Activated CD4-positive, alpha-beta T cell treated with anti-CD3 and anti-CD28 coated beads for 24 hours (primary cell): ENCODE measurements at places on chromosomes 11 and 22.

GRCh38 chr11:111469200-111469599 is 43.0 kb downstream of the BTG4 start:
- DNase-seq = no peak

GRCh38 chr11:84901991-84902390 is 725.2 kb downstream of the DLG2 start:
- DNase-seq = no peak

DNA sequence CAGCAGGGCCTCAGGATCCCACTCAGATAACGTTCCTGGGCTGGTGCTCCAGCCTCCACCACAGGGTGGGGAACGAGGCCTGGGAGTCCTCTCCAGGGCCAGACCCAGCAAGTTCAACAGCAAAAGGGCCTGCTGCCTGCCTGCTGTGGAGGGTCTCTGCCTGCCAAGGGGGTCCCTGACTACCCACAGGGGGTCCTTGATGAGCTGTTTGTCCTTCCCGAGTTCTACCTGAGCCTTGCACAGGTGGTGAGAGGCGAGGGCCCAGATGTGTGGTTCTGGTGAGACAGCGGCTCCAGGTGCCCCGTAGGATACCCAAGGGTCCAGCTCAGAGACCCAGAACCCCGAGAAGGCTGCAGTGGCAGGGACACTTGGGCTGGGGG is 4.4 kb downstream of the DUSP8 start:
- no peak for DNase-seq

DNA sequence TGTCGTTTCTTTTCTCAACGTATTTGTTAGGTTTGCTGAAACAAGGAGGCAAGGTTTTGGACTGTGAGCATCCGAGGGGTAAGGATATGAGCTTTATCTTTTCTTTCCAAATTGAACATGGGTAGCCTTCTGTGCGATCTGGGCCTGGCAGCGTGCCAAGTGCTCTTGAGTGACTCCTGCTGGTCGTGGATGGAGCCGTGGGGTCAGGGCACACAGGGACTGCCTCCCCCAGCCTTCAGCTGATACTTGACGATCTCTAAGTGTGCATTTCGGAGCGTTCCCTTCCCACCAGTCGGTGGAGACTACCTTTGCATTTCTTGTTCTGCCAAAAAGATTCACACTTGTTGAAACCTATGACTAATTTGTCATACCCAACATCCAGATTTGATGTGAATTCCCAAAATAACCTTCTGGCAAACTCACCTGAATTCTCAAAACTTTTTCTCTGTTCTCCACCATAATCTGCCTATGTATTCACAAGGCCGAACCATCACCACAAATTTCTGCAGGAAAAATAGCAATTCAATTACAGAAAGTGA is 40.1 kb upstream of the CLMP start:
- peak; percentile 16 for DNase-seq

DNA sequence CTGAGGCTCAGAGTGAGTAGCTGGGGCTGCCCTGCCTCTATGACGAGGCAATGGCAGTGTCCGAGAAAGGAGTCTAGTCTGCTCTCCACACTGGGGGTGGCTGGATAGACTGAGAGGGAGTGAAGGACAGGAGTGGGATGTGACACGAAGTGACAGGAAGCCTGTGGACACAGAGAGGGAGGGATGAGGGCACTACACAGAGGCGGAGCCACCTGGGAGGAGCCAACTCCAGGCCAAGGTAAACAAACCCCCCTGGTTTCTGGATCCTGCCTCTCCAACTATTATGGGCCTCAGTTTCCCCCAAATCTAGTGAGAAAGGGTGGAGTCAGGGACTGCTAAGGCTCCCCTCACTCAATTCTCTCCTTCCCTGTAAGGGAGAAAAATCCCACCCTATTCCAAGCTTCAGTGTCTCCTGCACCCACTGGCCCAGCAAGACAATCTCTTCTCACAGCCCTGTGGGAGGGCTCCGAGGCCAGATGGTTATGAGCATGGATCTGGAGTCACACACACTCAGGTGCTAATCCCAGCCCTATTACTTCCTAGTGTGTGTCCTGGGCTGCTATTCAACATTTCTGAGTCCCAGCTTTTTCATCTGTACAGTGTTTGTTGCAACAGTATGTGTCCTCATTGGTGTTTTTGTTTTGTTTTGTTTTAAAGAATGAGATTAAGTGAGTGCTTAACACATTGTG is 24.9 kb downstream of the ASPHD2 start:
- DNase-seq = no peak

GRCh38 chr11:108965306-108966001 is 300.6 kb downstream of the DDX10 start:
- no peak for DNase-seq

DNA sequence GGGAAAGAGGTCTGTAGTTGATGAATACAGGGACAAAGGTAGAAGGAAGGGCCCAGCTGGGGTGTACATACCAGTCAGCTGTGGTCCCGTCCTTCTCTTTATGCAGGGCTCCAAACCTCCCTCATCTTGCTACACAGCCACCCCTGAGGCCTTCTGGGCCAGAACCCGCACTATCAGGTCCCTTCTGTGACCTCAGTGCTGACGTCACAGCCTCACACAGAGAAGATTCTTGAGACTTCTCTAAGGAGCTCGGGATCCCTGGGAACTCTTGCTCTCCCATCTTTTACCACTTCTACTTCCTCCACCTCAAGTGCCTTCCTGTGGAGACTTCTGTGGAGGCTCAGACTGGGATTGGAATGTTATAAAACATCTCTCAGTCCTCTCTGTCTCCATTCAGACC is at the start of gene UBQLN3:
TSS of gene UBQLN3 (minus strand) at position 155 of the 400 bp plus-strand sequence. CDS start 399 bp downstream, outside the sequence.
- no peak for DNase-seq

- no peak for DNase-seq
These were observed 30.4 kb downstream of the OR10A6 start for GRCh38 chr11:7900686-7901085.

GRCh38 chr11:62081378-62082291 is 42.2 kb upstream of the INCENP start:
- peak; percentile 73 for DNase-seq

DNA sequence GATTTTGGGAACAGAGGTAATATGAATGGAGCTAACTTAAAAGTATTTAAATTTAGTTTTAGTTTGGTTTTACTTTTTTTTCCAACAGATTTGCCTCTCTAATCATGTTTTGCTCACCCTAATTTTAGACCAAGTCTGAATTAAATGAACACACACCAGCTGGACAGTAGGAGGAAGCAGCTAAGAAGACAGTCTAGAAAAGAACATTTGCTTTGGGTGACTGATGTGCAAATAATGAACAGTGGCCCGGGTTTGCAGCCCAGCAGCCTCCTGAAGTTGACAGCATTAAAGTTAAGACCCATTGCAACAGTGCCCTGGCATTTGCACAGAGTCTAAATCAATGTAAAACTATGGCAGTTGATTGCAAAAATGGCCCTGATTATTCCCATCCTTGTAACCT is 66.4 kb upstream of the SORL1 start:
- no peak for DNase-seq

DNA sequence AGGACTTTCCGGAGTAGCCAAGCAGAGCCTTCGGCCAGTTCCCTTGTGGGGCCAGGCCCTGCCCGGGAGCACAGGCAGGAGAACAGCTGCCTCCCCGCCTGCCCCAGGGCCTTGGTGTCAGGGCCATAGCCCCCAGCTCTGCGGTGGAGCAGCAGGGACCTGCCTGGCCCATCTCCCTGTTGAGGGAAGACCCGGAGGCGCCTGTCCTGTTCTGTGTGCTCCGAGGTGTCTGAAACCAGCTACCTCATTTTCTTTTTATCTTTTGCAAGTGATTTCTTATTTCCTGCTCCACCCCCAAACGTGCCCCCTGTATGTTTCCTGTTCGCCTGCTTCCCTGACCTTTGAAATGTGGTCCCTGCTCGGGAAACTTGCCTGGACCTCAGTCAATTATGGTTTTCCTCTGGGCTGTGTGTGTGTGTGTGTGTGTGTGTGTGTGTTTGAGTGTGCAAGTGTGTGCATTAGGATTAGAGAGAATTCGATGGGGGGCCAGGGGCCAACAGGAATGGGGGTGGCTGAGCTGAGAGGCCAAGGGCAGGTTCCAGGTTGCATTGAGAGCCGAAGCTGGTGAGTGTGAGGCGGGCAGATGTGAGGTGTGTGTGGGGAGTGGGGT is 19.1 kb downstream of the LRP5 start:
- DNase-seq = no peak

- DNase-seq = no peak
These were observed 17.2 kb downstream of the CREB3L1 start for GRCh38 chr11:46294365-46295309.

- DNase-seq = no peak
These were observed 20.6 kb upstream of the MS4A7 start for GRCh38 chr11:60357771-60358170.

GRCh38 chr22:50691521-50691920 is 18.9 kb downstream of the SHANK3 start:
- no peak for DNase-seq

DNA sequence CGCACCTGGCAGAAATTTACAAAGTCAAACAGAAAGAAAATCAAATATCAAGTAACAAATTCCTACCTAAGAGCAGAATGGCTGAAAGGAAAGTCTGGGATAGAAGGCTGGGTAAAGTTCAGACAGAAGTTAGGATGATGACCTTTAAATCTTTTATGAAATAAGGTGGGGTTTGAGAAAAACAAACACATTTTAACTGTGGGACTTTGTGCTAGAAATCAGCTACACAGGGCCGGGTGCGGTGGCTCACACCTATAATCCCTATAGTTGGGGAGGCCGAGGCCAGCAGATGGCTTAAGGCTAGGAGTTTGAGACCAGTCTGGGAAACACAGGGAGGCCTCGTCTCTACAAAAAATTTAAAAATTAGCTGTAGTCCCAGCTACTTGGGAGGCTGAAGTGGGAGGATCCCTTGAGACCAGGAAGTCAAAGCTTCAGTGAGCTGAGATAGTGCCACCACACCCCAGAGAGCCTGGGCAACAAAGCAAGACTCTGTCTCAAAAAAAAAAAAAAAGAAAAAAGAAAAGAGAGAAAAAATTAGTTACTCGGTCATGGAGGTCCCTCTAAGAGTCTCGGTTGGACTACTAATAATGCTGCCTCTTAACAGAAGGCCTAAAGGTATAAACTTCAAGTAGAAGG is 119.7 kb upstream of the BID start:
- DNase-seq = no peak

- no peak for DNase-seq
These were observed 577.4 kb upstream of the LUZP2 start for GRCh38 chr11:23919455-23919854.

DNA sequence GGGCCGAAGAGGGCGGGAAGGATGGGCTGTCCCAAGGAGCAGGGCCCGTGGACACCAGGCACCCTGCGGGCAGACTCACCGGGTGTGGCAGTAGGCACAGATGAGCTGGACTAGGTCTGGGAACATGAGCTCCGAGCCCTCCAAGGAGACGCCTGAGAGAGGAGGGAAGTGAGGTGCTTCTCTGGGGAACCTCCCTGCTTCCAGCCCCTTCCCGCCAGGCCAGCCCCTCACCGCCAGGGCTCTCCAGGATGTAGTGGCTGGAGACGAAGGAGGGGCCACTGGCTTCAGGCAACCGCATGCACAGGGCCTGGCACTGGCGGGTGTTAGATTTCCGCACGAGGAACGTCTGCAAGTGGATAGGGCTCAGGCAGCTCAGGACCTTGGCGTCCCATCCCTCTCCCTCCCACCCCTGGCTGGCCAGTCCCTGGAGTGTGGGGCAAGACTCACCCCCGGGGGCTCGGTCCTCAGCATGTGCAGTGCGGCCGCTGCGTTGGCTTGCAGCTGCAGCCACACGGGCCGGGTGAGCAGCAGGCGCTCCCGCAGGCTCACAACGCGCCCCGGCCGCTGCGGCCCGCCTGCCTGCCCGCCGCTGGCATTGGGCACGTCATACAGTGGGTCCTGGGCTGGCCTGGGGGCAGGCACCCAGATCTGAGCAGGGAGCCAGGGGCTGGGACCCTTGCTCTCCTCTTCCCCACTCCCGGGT is 552 bp downstream of the RIN1 start:
- DNase-seq = no peak

DNA sequence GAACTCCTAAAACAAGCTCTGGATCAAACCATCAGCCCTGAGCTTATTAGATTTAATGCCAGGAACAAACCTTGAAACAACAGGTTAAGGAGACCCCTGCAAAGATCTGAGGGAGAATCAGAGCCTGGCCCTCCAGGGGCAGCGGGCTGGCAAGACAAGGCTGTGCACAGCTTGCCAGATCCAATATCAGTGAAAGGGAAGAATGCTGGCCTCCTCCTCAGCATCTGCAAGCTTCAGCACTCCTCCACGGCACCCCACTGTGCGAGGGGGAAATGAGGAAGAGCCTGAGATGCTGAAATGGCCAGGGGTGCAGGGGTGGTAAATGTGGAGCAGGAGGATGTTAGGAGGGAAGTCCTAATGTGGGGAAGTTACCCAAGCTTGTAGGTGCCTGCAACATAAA is 167.0 kb downstream of the TENM4 start:
- DNase-seq = no peak

GRCh38 chr11:82507288-82507687 is 226.4 kb downstream of the FAM181B start:
- DNase-seq = no peak

DNA sequence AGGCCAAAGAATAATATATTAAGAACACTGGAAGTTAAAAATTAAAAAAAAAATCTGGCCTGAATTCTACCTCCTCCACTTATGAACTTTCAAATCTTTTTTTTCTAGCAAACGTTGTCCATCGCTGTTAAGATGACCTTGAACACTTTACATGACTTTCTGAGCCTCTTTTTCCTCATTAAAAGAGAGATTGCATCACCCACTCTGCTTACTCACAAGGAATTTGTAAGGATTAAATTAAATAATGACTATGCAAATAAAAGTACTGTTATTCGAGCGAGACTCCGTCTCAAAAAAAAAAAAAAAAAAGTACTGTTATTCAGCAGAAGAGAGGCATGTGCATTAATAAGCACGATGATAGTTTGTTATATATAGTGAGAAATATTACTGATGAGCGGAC is 285.1 kb upstream of the CCDC90B start:
- DNase-seq = no peak

DNA sequence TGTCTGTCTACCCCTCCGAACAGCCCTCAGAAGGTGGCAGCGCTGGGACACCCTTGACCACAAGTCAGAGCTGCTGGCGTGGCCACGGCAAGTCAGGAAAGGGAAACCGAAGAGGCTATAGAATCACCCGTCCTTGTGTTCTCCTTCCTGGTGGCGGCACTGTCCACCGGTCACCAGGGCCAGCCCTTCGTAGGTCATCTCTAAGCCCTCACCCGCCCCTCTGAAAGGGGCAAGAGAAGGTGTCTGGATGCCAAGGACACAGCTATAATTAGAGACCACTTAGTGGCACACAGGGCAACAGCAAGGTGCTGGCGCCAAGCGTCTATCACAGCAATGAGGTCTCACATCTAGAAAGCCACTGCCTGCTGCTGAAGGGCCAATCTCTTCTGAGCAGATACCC is 320.9 kb downstream of the SHANK2 start:
- DNase-seq = no peak
